ENCODE measurements at places on chromosomes 12 and 14. TPM values are rescaled to one million over a fixed set of nuclear protein-coding genes. Genes with fewer than 3 reads are reported as not detected.

DNA sequence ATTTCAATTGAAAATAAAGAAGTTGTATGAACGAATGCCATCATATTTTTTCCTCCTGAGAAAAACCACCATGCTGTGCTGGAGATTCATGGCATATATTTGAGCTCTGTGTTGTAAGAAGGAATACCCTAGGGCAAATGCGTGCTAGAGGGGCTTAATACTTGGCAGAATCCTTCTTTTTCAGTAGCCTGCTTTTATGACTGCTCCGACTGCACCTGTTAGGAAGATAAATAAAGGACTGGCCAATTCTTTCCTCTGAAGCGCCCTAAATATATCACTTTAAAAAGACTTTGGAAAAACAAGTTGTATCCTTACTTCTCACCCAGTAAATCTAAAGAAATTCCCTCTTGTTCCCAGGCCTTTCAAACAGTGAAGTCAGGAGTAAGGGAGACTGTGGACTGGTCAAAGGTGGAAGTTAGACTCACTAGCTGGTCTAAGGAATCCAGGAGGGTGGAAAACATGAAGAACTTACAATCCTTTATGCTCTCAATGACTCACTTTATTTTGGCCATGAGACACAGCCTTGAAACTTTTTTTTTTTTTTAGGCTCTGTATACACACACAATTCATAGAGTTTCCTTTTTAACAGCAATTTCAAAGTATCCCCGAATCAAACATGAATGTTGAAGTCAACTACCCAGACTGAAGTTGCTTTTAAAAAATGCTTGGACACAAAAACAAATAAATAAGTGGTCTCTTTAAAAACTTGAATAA lies 5.2 kb downstream of the MYBPC1 start:
- H3K27ac ChIP-seq, result no peak overlapping the region
- H3K4me3 ChIP-seq, result no peak overlapping the region
- H3K4me1 ChIP-seq, result no peaks in the 10 kb centered on the region

GRCh38 chr14:75134644-75135043 lies 7.8 kb upstream of the NEK9 start:
- H3K4me3 ChIP-seq, result no peak overlapping the region
- no peak for DNase-seq
- H3K27ac ChIP-seq, result no peak overlapping the region
- peaks cover 24% of the 10 kb centered on the region for H3K36me3 ChIP-seq
- H3K4me1 ChIP-seq, result peaks cover 8% of the 10 kb centered on the region

- H3K4me3 ChIP-seq, result no peak overlapping the region
- H3K36me3 ChIP-seq, result no peaks in the 10 kb centered on the region
- no peak for DNase-seq
- peaks cover 16% of the 10 kb centered on the region for H3K4me1 ChIP-seq
These were observed 34.0 kb downstream of the DUSP16 start for GRCh38 chr12:12528361-12529270.

DNA sequence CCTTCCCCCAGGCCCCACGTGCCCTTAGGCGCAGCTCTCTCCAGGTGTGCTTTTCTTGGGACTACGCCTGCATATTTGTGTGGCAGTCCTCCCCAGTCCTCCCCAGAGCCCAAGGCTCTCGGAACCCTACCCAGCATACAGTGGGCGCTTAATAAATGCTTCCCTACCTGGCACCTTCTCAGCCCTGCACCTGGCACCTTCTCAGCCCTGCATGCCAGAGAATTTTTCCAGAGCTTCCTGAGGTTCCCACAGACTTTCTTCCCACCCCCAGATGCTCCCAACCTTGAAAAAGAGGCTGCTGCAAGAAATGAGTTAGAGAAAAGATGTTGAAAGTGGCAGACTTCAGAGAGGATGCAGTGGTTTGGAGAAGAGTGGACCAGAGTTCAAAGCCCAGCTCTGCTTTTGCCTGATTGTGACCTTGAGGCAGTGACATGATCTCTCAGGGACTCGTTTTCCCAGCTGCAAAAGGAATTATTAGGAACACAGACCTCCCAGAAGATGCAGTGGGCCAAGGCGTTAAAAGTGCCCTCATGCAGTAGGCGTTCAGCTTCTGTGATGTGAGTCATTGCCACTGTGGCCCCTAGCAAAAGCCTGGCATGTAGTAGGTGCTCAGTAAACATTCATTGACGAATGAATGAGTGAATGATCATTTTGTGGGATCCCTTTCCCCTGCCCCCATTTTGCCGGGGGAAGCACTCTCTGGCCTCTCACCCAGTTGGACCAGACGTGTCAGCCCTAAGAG lies 167.2 kb downstream of the PHETA1 start:
- H3K4me3 ChIP-seq, result no peak overlapping the region
- no peaks in the 10 kb centered on the region for H3K27me3 ChIP-seq
- no peak for DNase-seq

DNA sequence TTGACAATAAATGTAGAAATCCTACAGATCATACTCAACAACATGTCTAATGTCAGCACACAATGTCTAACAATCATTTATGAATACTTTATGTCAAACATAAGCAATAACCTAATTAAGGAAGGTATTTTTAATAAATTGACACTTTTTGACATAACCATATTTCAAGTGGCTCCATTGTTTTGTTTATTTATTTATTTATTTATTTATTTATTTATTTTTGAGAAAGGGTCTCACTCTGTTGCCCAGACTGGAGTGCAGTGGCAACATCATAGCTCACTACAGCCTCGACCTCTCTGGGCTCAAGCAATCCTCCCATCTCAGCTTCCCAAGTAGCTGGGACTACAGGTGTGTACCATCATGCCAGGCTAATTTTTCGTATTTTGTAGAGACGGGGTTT lies 267.6 kb upstream of the BTG1 start:
- DNase-seq, result no peak
- peaks cover 3% of the 10 kb centered on the region for H3K4me1 ChIP-seq
- no peak overlapping the region for H3K27ac ChIP-seq
- no peaks in the 10 kb centered on the region for H3K27me3 ChIP-seq
- no peak overlapping the region for H3K4me3 ChIP-seq
- H3K36me3 ChIP-seq, result no peaks in the 10 kb centered on the region

DNA sequence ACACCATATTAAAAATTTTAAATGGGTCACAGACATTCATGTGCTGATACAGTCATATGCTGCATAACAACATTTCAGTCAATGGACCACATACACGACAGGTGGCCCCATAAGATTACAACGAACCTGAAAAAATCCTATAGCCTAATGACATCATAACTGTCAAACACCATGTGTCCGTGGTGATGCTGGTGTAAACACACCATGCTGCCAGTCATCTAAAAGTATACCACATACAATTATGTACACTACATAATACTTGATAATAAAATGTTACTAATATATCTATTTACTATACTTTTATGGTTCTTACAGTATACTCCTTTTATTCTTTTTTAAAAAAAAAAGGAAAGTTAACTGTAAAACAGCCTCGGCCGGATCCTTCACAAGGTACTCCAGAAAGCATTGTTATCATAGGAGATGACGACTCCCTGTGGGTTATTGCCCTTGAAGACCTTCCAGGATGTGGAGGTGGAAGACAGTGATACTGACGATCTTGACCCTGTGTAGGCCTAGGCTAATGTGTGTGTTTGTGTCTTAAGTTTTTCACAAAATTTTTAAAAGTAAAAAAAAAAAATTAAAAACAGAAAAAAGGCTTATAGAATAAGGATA lies 5.0 kb upstream of the TDG start:
- H3K27ac ChIP-seq, result no peak overlapping the region
- DNase-seq, result no peak
- H3K36me3 ChIP-seq, result no peaks in the 10 kb centered on the region
- peaks cover 15% of the 10 kb centered on the region for H3K4me1 ChIP-seq
- no peaks in the 10 kb centered on the region for H3K27me3 ChIP-seq

GRCh38 chr14:104547998-104548700 lies 31.4 kb upstream of the C14orf180 start:
- H3K27me3 ChIP-seq, result no peaks in the 10 kb centered on the region
- DNase-seq, result no peak
- no peak overlapping the region for H3K4me3 ChIP-seq
- H3K4me1 ChIP-seq, result no peaks in the 10 kb centered on the region
- H3K27ac ChIP-seq, result no peak overlapping the region

GRCh38 chr12:90627180-90627896 lies 327.6 kb downstream of the CCER1 start:
- H3K4me1 ChIP-seq, result no peaks in the 10 kb centered on the region
- H3K4me3 ChIP-seq, result no peak overlapping the region
- no peaks in the 10 kb centered on the region for H3K27me3 ChIP-seq
- H3K36me3 ChIP-seq, result no peaks in the 10 kb centered on the region

GRCh38 chr12:122420471-122421162 lies 1.9 kb downstream of the CLIP1 start:
- H3K4me1 ChIP-seq, result peaks cover 20% of the 10 kb centered on the region
- H3K27me3 ChIP-seq, result no peaks in the 10 kb centered on the region
- H3K4me3 ChIP-seq, result peak overlapping the region; percentile 61
- H3K27ac ChIP-seq, result no peak overlapping the region

NANOG gene
- total RNA-seq, result not detected

MMP17 gene
- total RNA-seq, result not detected

PAPOLA gene
- total RNA-seq, result 243 TPM

Measured in naive thymus-derived CD4-positive, alpha-beta T cell (primary cell).